ENCODE measurements at places on chromosomes 5 and 9. TPM values are rescaled to one million over a fixed set of nuclear protein-coding genes. Genes with fewer than 3 reads are reported as not detected.

Gene PCDHB7
- not detected for total RNA-seq

Gene MRNIP
- 13.5 TPM for total RNA-seq

Gene PBX3
- total RNA-seq: 12.5 TPM

Gene SPARC
- total RNA-seq: 22.3 TPM

Gene SPINK6
- total RNA-seq: 0.39 TPM

Gene REEP2
- 5.3 TPM for total RNA-seq

Gene GABRA1
- not detected for total RNA-seq

Gene PCDHGA6
- total RNA-seq: 0.23 TPM

Gene CEL
- total RNA-seq: 0.74 TPM

Gene SV2C
- not detected for total RNA-seq

Gene BHMT
- not detected for total RNA-seq

Gene MLANA
- total RNA-seq: not detected

Gene PCDH1
- 2.2 TPM for total RNA-seq

Gene KLHL3
- total RNA-seq: 0.18 TPM

Gene SPATA31C1
- total RNA-seq: not detected

Gene PAPPA
- 33.6 TPM for total RNA-seq

Gene NR5A1
- not detected for total RNA-seq

Gene TLN1
- total RNA-seq: 115 TPM

Gene HOMER1
- total RNA-seq: 5.3 TPM

Gene PALM2AKAP2
- total RNA-seq: 0.49 TPM

Gene C5
- total RNA-seq: 11.6 TPM

Gene MAMDC2
- 0.40 TPM for total RNA-seq

Gene FBP2
- not detected for total RNA-seq

Gene RETREG1
- total RNA-seq: 1.4 TPM

Gene OR1J2
- not detected for total RNA-seq

Gene SYK
- total RNA-seq: 0.25 TPM

Gene SHISAL2B
- total RNA-seq: not detected

Gene ITGA1
- total RNA-seq: 1.2 TPM

Gene SHOC1
- total RNA-seq: not detected

Gene EPB41L4B
- 11.1 TPM for total RNA-seq

Gene FAM221B
- total RNA-seq: not detected

Gene FBN2
- total RNA-seq: 17.3 TPM

Gene ZFP37
- total RNA-seq: 1.8 TPM

Gene RNF224
- not detected for total RNA-seq

Gene LRRC26
- total RNA-seq: 1.5 TPM

Gene RORB
- not detected for total RNA-seq

Gene TRIM14
- total RNA-seq: 10.0 TPM

Gene AHRR
- total RNA-seq: 2.6 TPM

Gene SPATA9
- not detected for total RNA-seq

Gene PTRH1
- total RNA-seq: 16.4 TPM

Gene BTNL3
- not detected for total RNA-seq

Gene BTNL8
- total RNA-seq: not detected

Gene ADRA1B
- total RNA-seq: 11.2 TPM

Gene GCNT4
- total RNA-seq: 0.46 TPM

Gene KCNIP1
- not detected for total RNA-seq

Gene WNT8A
- not detected for total RNA-seq
